Activated CD4-positive, alpha-beta memory T cell treated with anti-CD3 and anti-CD28 coated beads for 36 hours (primary cell): ENCODE measurements at places on chromosomes 11 and 22. TPM values are rescaled to one million over a fixed set of nuclear protein-coding genes. Genes with fewer than 3 reads are reported as not detected.

GRCh38 chr11:80054582-80055165 is 613.8 kb upstream of the TENM4 start:
- no peak overlapping the region for H3K4me3 ChIP-seq
- DNase-seq = no peak
- no peaks in the 10 kb centered on the region for H3K27me3 ChIP-seq
- H3K27ac ChIP-seq = no peak overlapping the region
- no peaks in the 10 kb centered on the region for H3K4me1 ChIP-seq

DNA sequence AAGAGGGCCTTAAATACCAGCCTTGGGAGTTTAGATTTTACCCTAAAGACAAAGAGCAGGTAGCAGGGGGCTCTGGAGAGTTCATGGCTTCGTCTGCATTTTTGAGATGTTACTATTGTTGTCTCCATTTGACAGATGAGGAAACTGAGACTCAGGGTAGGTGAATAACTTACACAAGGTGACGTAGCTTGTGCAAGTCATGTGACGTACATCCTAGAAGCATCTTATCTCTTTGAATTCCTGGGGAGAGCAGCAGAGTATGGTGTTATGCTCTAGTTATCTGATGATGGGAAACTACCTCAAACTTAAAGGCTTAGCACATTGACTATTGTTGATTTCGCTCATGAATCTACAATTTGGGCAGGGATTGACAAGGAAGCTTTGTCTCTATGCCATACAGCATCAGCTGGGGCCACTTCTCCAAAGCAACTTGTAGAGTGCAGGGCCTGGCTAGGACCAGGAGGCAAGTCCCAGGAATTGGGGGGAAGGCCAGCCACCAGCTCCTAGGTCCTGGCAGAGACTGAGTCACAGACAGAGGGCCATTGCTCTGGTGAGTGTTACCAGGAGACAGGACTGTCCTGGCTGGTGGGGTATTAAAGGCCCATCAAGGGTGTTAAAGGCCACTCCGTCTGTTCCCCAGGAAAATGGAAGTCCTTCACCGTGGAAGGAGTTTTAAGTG is 52.1 kb upstream of the TSKU start:
- no peak overlapping the region for H3K4me3 ChIP-seq
- H3K4me1 ChIP-seq = no peaks in the 10 kb centered on the region
- no peak overlapping the region for H3K27ac ChIP-seq
- DNase-seq = no peak

DNA sequence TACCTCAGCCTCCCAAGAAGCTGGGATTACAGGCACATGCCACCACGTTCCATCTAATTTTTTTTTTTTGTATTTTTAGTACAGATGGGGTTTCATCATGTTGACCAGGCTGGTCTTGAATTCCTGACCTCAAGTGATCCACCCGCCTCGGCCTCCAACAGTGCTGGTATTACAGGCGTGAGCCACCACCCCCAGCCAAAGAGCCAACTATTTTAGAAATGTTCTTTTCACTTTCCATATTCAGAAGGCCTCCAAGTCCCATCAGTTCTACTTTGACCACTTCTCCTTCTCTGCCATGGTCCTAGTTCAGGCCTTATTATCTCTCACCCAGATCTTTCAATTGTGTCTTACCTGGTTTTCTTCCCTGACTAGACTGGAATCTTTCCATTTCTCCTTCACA is 48.2 kb downstream of the CCDC83 start:
- H3K4me1 ChIP-seq = no peaks in the 10 kb centered on the region
- no peak for DNase-seq
- no peaks in the 10 kb centered on the region for H3K27me3 ChIP-seq
- H3K4me3 ChIP-seq = no peak overlapping the region

DNA sequence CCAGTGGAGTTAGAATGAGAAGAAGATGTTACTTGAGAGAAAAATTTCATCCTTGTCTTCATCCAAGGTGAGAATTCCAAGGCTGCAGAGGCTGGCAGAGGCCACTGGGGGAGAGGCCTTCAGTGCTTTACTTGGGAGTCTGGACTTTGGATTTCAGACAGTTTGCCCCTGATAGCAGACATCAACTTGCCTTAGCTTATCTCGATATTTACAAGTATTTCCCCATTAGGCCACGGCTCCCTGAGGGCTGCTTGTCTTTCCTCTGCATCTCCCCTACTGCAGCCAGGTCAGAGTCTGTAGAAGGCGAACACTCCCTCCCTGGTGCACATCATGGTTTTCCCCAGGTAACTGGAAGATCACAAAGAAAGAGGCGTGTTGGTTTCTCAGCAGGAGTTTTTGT is 29.9 kb upstream of the BSX start:
- DNase-seq = no peak
- peaks cover 7% of the 10 kb centered on the region for H3K27me3 ChIP-seq
- no peak overlapping the region for H3K4me3 ChIP-seq
- no peaks in the 10 kb centered on the region for H3K36me3 ChIP-seq
- no peaks in the 10 kb centered on the region for H3K4me1 ChIP-seq

GRCh38 chr22:32644252-32645100 is 157.0 kb upstream of the TIMP3 start:
- peaks cover 25% of the 10 kb centered on the region for H3K4me1 ChIP-seq
- peaks cover 3% of the 10 kb centered on the region for H3K36me3 ChIP-seq
- no peak overlapping the region for H3K4me3 ChIP-seq
- peaks cover 2% of the 10 kb centered on the region for H3K27me3 ChIP-seq
- peak; percentile 37 for DNase-seq
- H3K27ac ChIP-seq = peak overlapping the region; percentile 77

DNA sequence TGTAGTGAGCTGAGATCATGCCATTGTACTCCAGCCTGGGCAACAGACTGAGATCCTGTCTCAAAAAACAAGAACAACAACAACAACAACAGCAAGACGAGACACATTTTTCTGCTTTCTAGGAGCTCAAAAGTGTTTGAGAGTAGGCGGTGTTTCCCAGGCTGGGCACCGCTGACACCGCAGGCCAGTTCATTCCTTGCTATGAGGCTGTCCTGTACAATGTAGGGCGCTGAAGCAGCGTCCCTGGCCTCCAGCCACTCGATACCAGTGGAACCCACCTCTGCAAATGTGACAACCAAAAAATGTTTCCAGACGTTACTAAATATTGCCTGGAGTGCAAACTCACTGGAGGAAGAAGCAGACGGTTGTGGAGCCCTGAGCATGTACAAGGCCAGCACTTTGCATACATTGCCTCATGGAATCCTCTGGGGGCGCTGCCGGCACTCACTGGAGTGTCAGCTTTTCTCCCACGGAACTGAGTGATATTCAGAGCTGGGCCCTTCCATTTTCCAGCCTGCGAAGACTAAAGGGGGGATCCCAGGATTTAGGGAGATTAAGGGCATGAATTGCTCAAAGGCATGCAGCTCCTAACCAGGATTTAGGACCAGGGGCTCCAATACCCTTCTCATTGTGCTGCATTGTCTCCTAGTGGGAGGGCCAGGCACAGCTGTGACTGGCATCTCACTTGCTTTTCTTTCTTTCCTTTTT is 5.8 kb upstream of the MIEF1 start:
- H3K27me3 ChIP-seq = no peaks in the 10 kb centered on the region
- H3K27ac ChIP-seq = no peak overlapping the region
- peaks cover 9% of the 10 kb centered on the region for H3K4me1 ChIP-seq
- H3K36me3 ChIP-seq = no peaks in the 10 kb centered on the region
- no peak overlapping the region for H3K4me3 ChIP-seq

DNA sequence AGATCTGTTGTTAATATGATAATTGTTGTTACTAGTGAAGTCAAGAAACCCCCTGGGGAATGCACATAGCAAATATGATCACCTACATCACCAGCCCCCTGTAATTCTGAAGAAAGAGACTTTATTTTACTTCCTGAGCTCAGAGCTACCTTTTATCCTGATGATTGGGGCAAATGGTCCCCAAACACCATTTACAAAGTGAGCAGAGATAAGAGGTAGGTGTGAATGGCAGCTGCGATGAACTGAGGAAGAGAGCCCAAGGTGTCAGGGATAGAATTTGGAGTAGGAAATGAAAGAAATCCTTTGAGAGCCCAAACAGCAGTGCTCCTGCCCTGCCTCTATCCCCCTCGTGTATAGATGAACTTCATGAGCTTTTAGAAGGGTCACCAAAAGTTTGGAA is 69.1 kb downstream of the TENM4 start:
- H3K4me3 ChIP-seq = no peak overlapping the region
- DNase-seq = no peak
- peaks cover 2% of the 10 kb centered on the region for H3K27me3 ChIP-seq

- H3K4me3 ChIP-seq = no peak overlapping the region
- DNase-seq = no peak
- H3K27me3 ChIP-seq = peaks cover 3% of the 10 kb centered on the region
- H3K4me1 ChIP-seq = no peaks in the 10 kb centered on the region
Measured at GRCh38 chr11:74507582-74507981, 14.1 kb upstream of the LIPT2 start.

The OR8G5 gene
- total RNA-seq = not detected

The POTEH gene
- total RNA-seq = not detected

The TSPAN32 gene
- total RNA-seq = 6.5 TPM

The FGF4 gene
- total RNA-seq = not detected

The CASP5 gene
- total RNA-seq = not detected

The CDC42EP1 gene
- total RNA-seq = 1.9 TPM

The TNNI2 gene
- not detected for total RNA-seq

The DRD2 gene
- total RNA-seq = not detected

The ISX gene
- not detected for total RNA-seq

The LRP4 gene
- total RNA-seq = 0.05 TPM

The SCUBE1 gene
- total RNA-seq = not detected
